A549 treated with Hydrocortisone at 1 μM for 4 hours (cell line): ENCODE measurements at places on chromosomes 11 and 22. TPM values are rescaled to one million over a fixed set of nuclear protein-coding genes. Genes with fewer than 3 reads are reported as not detected.

OR8A1 gene
- total RNA-seq: not detected in 5 replicates

MMP13 gene
- total RNA-seq: 0.07 TPM in 1 of 5 replicates, not detected in the others

KCNJ11 gene
- total RNA-seq: 4.4 to 6.1 TPM (median 4.9 TPM) in 5 replicates

TMEM132A gene
- 92.5 to 131 TPM (median 123 TPM) in 5 replicates for total RNA-seq

SLC2A11 gene
- total RNA-seq: 8.4 to 10.4 TPM (median 9.8 TPM) in 5 replicates

GRIA4 gene
- total RNA-seq: not detected in 5 replicates

DRD4 gene
- total RNA-seq: 0.10 to 0.31 TPM (median 0.22 TPM) in 5 replicates

SDHD gene
- total RNA-seq: 63.6 to 86.1 TPM (median 66.8 TPM) in 5 replicates

USP2 gene
- total RNA-seq: 0.77 to 1.4 TPM (median 0.96 TPM) in 5 replicates

UBQLN3 gene
- total RNA-seq: not detected in 5 replicates

DDTL gene
- total RNA-seq: 1.6 to 1.9 TPM (median 1.7 TPM) in 5 replicates

UBQLNL gene
- not detected in 5 replicates for total RNA-seq

ARHGAP8 gene
- 1.1 to 3.0 TPM (median 2.1 TPM) in 5 replicates for total RNA-seq

PKDREJ gene
- not detected in 5 replicates for total RNA-seq

CTTN gene
- total RNA-seq: 205 to 247 TPM (median 211 TPM) in 5 replicates

MISFA gene
- 2.0 to 2.9 TPM (median 2.3 TPM) in 5 replicates for total RNA-seq

TEX12 gene
- total RNA-seq: not detected in 5 replicates

LRRC56 gene
- total RNA-seq: 0.71 to 0.86 TPM (median 0.81 TPM) in 5 replicates

OR52E8 gene
- total RNA-seq: not detected in 5 replicates

GRAMD1B gene
- total RNA-seq: 21.1 to 30.4 TPM (median 28.2 TPM) in 5 replicates

OR5P2 gene
- total RNA-seq: not detected in 5 replicates

CHRNA10 gene
- total RNA-seq: 0.70 to 2.1 TPM (median 0.91 TPM) in 5 replicates

EFCAB6 gene
- total RNA-seq: 0.30 to 0.55 TPM (median 0.40 TPM) in 5 replicates
